Ureter (tissue), 1 donor: ENCODE measurements at places on chromosomes 1 and 21. TPM values are rescaled to one million over a fixed set of nuclear protein-coding genes. Genes with fewer than 3 reads are reported as not detected.

The DPT gene
- total RNA-seq, result 15.9 TPM

GRCh38 chr1:2279210-2279639, 51.1 kb downstream of the SKI start:
- DNase-seq, result no peak

GRCh38 chr1:94396356-94397010, 21.7 kb upstream of the ABCD3 start:
- DNase-seq, result no peak

GRCh38 chr1:109391626-109392025, 6.1 kb downstream of the SORT1 start:
- DNase-seq, result no peak

DNA sequence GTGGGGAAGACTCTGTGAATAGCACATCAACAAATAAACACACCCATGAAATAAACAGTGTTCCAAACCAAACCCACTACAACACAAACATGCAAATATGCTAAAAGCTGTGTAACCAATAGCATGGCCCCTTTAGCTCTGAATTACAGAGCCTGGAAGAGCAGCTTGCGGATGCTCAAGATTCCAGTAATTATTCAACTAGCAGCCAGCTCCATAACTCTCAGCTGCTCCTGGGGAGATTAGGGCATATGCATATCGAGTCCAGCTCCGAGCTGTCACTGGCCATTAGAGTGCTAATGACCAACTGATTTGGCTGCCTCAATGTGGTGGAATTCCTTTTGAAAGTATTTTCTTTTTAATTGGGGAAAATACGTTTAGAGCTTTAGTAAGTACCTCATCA, 207.1 kb downstream of the HHAT start:
- DNase-seq, result no peak

DNA sequence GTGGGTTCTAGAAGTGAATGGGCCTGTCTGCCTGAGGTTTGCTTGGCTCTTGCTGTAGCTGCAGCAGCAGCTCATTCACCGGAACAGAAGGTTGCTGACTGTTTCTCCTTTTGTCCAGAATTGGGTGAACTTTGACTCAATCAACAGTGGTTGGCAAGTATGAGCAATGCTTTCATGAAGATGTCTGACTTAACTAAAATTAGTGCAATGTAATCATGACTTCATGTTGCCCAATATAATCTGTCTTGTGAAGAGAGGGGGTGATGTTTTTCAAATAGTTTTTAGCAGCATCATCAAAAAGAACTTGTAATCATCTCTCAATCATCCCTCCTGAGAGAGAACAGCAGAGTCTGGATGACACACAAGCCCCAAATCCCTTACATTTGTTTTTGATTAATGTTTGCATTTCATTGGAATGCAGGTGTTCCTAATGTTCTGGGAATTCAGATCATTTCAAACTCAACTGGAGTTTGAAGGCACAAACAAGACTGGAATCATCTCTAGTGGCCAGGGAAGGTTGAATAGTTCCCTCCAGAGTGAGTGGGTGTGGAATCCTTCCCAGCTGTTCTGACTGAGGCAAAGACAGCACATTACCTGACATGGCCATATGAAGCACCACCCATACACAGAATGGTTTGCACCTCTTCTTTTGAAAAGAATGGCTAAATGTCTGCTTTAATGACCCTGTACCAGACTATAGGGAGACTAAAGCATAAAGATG, 82.9 kb downstream of the HLX start:
- DNase-seq, result no peak
